ENCODE measurements at places on chromosomes 5 and 9.

DNA sequence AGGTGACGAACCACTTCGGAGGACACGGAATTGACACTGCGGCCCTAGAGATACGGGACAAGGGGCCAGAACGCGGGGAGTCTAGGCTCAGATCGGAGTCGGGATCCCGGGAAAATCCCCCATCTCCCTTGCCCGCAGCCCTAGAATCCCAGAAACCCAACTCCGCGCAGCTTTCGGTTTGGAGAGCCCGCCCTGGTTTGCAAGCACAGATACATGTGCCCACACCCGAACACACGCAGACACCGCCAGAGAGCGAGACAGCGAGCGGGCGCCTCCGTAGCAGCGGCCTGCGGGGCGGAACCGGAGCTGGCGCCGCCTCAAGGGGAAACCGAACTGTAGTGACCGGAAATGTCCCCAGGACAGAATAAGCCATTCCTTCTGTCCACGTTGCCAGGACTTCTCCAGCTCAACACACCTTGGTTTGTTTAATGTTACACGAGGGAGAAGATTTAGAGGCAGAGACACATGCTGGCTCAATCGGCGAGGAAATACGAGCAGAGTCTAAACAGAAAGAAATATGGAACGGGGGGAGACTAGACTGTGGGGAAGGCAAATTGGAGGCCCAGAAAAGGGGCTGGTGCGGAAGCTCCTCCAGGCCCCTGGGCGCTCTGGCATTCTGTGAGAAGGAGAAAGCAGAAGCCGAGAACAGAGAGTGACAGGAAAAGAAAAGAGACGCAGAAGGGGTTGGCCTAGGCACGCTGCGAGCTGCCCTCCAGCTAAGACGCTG is 2.9 kb upstream of the PAX5 start:
- DNase-seq = peak; percentile 71

GRCh38 chr9:27665136-27665535 is 91.9 kb upstream of the C9orf72 start:
- no peak for DNase-seq

DNA sequence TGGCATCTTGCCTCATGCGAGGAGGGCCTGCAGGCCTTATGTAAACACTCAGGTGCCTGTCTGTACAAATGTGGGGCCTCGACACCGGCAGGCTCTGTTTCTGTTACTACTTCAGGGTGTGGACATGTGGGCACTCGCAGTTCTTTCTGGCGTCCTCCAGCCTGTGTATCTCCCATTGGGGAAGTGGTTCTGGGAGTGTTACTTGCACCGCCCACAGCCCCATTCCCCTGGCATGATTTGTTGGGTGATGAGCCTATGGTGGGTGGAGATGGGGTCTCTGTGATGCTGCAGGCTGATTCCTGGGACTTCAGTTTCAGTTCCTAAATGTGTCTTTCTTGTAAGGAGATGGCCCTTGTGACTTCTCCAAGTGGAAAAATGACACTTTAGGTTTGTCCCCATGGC is 82.1 kb upstream of the PITX1 start:
- DNase-seq = no peak

- DNase-seq = no peak
Observed at GRCh38 chr5:37867654-37868053, 27.8 kb upstream of the GDNF start.

GRCh38 chr5:35538198-35538931 is 79.3 kb upstream of the SPEF2 start:
- no peak for DNase-seq

DNA sequence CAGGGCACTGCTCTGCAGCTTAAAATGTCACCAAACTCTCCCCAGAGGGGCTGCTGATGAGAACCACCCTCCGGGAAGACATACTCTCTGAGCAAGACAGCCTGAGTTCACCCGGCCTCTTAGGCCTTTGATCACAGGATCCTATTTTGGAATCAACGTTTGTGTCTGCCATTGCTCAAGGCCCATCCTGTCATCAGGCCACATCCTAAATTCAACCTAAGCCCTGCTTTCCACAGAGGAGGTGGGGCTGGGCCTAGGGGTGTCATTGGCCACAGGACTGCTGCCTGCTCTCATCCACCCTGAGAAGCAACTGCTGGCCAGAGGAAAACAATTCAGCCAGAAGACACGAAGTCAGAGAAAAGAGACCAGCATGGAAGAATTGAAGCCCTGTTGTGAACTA is 351.1 kb upstream of the IRX2 start:
- no peak for DNase-seq

GRCh38 chr5:40626801-40627200 is 52.9 kb upstream of the PTGER4 start:
- no peak for DNase-seq

DNA sequence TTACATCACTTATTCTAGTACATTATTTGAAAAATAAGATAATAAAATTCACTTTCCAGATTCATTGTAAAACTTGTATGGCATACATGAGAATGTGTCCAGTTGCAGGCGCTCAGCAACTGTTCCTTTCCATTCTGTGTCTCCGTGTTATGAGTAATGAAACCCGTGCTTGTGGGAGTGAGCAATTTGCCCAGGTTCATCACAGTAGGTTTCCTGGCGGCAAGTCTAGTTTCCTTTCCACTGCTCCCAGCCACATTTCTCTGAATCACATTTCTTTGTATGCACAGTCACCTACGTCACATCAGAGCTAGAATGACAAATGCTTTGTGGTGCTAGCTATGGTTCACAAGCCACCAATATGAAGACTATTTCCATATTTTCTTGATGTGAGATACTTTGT is 39.9 kb downstream of the MOCS2 start:
- DNase-seq = no peak

DNA sequence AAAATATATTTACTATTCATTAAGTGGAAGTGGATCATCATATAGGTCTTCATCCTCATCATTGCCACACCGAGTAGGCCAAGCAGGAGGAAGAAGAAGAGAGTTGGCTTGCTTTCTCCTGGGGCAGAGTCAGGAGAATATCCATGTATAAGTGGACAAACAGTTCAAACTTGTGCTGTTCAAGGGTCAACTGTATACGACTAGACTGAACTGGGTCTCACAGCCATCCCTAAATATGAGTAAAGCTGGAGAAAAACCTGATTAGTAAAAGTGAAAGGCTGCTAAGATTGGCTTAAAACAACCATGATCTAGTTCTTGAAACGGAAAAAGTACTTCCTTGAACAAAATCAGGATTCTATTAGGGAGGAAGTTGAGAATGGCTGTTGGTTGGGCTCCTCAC is 276.7 kb upstream of the ADRA1B start:
- DNase-seq = no peak

DNA sequence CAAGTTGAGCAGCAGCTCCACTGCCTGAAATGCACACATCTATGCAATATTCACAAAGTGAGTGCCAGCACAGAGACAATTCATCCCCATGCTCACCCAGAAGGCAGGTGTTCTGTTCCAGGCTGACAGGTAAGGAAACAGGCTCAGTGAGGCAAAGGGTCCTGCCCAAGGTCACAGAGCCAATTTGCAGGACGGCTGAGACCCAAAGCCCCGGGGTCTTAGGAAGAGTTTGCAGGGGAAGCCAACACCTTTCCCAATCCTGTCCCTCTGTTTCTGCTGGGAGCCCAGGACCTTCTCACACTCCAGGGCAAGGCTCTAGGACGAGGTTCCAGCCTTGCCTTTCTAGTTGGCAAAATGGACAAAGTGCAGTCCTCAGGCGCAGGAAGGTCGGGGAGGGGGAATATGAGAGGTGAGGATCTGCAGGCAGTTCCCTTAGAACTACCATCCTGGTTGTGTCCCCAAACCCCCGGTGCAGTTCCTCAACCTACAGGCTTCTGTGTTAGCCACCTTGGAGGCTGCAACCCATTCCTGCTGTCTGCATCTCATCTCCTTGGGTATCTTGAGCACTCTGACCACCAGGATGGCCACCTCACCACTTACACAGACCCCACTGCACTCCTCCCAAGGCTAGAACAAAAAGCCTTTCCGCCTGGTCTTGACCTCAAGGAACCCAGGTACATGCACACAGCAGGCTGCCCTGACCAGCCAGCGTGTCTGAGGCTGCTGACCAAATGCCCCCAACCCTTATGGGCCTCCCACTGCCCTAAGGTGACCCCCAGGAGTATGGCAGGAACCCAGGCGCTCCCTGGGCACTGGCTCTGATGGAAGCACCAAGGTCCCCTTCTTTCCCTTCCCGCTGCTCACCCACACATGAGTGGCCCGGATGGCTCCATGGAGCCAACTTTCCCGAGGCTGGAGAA is 1.9 kb upstream of the BRD3 start:
- DNase-seq = peak; percentile 8

DNA sequence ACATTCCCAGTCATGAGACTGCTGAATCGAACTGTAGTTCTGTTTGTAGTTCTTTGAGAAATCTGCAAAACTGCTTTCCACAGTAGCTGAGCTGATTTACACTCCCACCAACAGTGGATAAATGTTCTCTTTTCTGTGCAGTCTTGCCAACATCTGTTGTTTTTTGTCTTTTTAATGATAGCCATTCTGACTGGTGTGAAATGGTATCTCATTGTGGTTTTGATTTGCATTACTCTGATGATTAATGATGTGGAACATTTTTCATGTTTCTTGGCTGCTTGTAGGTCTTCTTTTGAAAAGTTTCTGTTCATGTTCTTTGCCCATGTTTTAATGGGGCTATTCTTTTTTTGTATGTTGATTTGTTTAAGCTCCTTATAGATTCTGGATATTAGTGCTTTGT is 187.3 kb upstream of the TLE4 start:
- no peak for DNase-seq

GRCh38 chr5:136191304-136192014 is 1.5 kb downstream of the SMIM32 start:
- no peak for DNase-seq

GRCh38 chr5:170471551-170472178 is 32.2 kb upstream of the KCNIP1 start:
- DNase-seq = no peak

- DNase-seq = no peak
Observed at GRCh38 chr5:88244686-88245085, 24.0 kb downstream of the TMEM161B start.

GRCh38 chr5:146527785-146528184 is 11.8 kb upstream of the GPR151 start:
- DNase-seq = no peak

DNA sequence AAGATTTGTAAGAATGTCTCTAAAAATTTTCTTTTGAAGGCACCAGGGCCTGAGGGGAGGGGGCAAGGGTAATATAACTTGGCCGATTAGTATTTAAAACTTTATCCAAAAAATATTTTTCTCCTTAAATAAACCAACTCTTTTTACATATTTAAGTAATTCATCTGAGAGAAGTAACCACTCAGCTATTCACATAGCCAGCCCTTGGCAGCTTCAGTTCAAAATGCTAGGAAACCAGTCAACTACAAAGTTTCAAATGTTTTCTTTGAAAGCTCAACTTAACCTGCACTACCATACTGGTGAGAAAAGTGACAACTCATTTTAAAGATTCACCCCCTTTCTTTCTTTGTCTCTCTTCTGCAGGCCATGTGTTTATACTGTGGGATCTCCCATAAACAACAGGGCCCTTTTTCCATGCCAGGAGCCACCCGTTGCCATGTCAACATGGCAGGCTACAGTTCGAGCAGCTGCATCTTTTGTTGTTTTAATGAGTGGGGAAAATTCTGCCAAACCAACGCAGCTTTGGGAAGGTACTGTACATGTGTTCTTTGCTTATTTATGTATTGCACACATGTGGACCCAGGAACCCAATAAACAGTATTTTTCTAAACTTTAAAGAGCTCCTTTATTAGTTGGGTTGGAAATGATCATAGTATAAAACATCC is 46.3 kb downstream of the AOPEP start:
- no peak for DNase-seq

- DNase-seq = peak; percentile 16
Observed at GRCh38 chr5:75964008-75964407, 119.2 kb upstream of the SV2C start.

GRCh38 chr5:172525996-172526360 is 71.7 kb upstream of the SH3PXD2B start:
- no peak for DNase-seq

GRCh38 chr9:26169708-26170107 is 491.5 kb upstream of the TUSC1 start:
- no peak for DNase-seq

- DNase-seq = no peak
Observed at GRCh38 chr5:90606539-90606938, 47.9 kb downstream of the ADGRV1 start.

DNA sequence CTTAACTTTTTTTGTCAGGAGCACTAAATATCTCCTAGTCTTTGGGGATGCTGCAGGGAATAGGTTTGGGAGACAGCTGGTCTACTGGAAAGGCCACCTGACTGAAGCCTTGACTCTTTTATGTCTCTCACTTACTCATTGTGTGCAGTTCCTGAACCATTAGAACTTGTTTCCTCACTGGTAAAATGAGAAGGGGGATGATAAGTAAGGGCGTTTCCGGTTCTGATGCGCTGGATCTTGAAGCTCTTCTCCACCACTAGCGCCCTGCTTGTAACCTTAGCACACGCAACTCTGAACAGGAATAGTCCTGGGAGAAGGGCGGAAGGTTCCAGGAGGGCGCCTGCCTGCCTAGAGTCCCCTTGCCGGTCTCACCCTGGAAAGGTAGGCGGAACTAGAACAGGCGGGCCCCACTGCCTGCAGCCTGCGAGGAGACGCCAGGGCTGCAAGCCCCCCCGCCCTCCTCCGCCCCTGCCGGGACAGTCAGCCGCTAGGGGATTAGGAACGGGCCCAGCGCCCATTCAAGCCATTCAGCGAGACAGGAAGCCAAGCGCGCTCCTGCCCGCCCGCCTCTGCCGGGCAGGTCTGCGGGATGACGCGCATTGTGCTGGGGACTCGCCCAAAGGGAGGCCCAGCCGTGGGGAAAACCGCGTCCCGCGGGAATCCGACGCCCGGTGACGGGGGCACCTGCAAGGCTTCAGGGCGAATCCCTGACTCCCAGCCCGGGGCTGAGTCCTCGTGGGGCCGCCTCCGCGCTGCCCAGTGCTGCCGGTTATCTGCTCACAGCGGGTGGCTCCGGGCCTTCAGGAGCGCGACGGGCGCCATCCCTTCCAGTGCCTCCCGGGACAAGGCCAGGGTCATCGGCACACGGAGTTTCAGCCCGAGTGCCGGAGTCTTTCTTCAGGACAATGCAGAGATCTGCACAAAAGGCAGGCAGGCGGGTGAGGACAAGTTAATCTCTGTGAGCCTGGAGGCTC is 44.0 kb upstream of the XPA start:
- peak; percentile 55 for DNase-seq

- no peak for DNase-seq
Observed at GRCh38 chr9:134502266-134502791, 139.3 kb upstream of the COL5A1 start.

DNA sequence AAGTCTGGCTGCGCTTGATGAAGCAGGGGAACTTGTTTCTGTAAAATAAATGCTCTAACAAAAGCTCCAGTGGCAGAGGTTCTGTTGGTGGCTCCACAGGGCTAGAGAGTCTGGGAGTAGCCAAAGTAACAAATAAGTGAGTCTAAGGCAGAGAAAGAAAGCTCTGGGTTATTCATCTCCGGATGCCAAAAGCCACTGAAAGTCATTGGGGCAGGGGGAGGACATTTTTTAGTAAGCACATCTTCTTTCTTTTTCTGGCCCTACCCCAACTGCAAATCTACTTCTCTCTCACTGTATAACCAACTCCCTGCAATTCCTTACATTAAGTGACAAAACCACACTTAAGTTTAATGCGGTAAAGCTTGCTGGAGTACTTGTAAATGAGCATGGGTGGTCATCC is 141.6 kb downstream of the INSYN2B start:
- peak; percentile 41 for DNase-seq

- no peak for DNase-seq
Observed at GRCh38 chr9:108663422-108663821, 192.4 kb downstream of the ACTL7B start.

GRCh38 chr5:125150041-125150669 is 403.7 kb upstream of the ZNF608 start:
- no peak for DNase-seq

- DNase-seq = no peak
Observed at GRCh38 chr5:114858665-114859437, 310.9 kb downstream of the TRIM36 start.

Data from GM13976 (cell line).